ENCODE measurements at places on chromosomes 7 and 10.

DNA sequence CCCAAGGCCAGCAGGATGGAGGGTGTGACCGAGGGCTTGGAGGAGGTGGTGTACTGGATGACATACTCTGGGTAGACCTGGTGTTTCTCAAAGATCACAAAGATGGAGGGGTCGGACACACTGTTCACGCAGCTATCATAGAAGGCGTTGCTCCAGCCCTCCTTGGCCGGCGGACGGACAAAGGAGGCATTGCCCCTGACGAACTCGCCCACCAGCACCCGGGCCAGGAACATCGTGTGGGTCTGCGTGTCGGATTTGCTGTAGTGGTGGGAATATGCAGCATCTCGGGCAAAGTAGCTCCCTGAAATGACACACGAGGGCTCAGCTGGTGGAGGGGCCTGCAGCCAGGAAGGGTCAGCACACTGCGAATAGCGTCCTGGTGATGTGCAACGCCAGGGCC lies 38.2 kb downstream of the PARP12 start:
- DNase-seq = no peak

GRCh38 chr10:131994435-131994834 lies 12.7 kb upstream of the BNIP3 start:
- DNase-seq = no peak

DNA sequence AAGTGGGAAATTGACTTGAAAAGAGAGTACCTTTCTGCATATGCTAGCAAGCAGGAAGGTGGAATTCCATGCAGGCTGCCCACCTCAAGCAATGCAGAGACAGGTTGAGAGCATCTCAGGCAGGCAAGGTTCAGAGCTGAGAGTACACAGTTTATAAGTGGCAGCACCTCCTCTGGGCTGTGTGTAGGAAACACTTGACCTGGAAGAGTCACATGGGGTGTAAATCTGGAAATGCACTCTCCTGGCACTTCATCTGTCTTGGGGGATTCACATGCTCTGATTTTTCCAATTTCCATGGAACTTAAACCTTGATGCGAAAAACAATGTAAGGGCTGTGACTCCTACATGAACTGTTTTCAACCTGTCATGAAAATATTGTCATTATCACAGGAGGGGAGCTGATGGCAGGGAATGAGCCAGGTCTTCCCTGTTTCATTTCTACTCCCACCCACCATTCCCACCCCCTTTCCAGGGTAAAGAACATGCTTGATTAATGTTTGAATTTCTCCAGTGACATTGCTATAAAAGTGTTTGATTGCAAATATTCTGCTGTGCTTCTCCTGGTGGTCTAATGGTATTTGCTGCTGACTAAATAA lies 328.3 kb downstream of the BICC1 start:
- no peak for DNase-seq

GRCh38 chr7:369476-370258 lies 79.7 kb downstream of the FOXL3 start:
- no peak for DNase-seq

- no peak for DNase-seq
Measured at GRCh38 chr7:138584696-138585095, 116.5 kb downstream of the SVOPL start.

DNA sequence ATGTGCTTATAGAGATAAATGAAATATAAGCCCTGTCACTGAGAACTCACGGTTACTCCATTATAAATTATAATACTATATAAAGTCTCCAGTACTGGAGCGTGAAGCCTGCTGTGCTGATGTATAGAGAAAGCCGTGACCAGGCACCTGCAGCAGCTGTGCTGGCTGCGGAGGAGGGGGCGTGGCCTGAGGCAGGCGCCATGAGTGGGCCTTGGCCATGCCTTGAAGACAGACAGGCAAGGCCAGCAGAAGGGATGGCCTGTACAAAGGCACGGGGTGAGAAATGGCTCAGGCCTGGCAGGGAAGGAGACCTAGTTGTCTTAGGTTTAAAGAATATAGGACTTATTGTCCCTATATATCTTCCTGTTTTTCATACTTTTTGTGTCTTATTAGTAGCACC lies 218.5 kb upstream of the STK17A start:
- DNase-seq = no peak

DNA sequence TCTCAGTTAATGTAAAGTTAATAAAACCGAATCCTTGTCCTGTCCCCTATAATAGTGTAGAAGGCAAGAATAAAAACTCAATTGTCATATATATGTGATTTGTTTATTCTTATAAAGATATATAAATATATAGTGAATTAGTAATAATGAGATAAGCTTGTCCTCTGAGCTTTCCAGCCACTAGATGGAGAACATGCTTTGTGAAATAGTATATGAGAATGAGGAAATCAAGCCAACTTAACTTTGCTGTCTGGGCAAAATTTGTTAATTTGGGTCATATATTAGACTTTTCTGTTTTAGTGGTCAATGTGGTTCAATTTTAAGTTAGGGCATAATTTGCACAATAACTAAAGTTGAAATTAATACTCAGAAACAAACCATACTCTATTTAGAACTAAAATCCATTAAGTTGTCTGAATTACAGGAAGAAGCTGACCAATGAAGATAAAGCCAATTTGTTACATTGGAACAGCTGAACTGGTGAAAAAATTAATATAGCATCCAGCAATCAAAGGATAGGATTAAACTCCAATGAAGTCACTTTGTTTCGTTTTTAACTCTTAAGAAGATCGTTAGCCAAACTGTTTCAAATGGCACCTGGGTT lies 595.0 kb downstream of the ARL4A start:
- DNase-seq = no peak

DNA sequence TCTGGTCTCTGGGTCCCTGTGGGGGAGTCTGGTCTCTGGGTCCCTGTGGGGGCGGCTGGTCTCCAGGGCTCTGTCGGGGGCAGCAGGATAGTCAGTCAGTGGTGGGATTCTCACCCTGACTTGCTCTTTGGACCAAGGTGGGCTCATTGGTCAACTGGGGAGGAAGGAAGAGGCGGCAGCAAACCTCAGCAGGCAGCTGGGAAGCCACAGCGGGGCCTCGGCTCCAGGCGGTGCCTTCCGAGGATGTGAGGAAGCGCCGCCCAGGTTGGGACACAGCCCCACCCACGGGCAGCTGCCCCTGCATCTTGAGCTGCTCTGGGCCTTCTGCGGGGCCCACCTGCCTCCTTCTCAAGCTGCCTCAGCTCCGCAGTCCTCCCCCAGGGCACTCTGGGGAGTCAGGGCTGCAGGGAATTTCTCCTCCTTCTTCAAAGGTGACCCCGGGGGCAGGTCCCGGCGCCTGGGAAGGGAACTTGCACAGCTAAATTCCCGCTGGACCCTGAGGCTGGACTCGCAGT lies 20.4 kb upstream of the KNDC1 start:
- DNase-seq = no peak

- DNase-seq = no peak
Measured at GRCh38 chr7:46759711-46760480, 822.0 kb downstream of the TNS3 start.
